ENCODE measurements at places on chromosomes 3 and 15.
A peak's percentile ranks its signal among the peaks of the same experiment; 100 is the strongest.

DNA sequence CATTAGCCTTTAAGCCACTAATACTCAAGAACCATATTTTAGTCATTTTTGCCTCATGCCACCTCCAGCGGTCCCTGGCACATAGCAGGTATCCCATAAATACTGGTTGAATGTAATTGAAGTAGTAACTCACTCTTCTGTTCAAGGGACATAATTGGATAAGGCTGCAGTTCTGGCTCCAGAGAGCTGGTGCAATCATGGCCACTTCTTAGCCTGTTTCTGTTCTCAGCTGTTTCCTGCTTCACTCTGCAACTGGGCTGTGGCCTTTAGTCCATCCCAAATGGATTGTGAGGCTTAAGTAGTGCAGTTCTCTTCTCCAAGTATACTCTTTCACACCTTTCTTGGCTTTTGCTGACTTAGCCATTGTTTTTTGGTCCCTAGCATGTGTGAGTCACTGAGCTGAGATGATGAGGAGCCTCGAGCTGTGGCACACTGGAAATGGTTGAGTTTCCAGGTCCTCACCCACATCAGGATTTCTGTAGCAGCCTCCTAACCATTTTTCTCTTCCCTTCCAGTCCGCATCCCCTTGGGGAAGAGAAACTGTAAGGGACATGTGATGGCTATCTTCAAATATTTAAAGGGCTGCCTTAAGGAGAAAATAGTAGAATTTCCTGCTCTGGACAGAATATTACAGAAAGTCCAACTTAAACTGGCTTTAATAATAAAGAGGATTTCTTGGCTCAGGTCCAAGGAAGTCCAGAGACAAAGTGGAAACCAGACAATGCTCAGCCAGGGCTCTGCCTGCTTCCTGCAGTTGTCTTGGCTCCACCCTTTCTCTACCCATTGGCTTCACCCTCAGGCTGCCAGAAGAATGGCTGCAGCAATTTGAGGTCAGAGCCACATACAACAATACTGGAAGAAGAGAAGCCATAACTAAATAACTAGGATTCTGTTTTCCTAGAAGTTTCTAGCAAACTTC, 305.4 kb upstream of the ROPN1 start:
- DNase-seq = peak; percentile 9

GRCh38 chr15:23567921-23568320, 2.4 kb downstream of the MKRN3 start:
- DNase-seq = peak; percentile 90

DNA sequence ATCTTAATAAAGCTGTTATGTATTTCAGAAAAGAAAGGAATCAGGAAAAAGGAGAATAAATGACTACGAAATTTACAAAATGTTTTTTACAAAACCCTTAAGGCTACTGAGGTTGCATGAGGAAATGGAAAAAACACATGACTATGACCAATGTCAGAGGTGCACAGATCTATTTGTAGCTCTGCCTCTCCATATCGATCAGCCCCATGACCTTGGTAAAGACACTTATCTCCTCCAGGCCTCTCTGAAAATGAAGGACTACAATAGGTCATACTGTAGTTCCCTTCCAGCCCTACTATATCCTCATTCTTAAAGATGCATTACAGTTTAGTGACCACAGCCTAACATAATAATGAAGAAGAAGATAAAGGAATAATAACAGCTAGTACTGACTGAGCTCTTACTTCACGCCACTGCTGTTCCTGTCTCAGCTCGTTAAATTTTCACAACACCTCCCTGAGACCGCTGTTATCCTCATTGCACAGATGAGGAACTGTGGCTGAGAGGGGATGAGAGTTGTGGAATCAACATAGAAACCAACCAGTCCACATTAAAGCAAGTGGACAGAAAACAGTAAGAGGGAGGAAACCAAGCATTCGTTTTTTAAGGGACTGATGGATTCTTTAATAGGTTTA, 163.2 kb downstream of the MAGI1 start:
- DNase-seq = peak; percentile 3

- DNase-seq = no peak
Observed at GRCh38 chr3:33746416-33747116, 28.5 kb upstream of the CLASP2 start.

- DNase-seq = no peak
Observed at GRCh38 chr3:152151216-152151876, 117.4 kb upstream of the MBNL1 start.

DNA sequence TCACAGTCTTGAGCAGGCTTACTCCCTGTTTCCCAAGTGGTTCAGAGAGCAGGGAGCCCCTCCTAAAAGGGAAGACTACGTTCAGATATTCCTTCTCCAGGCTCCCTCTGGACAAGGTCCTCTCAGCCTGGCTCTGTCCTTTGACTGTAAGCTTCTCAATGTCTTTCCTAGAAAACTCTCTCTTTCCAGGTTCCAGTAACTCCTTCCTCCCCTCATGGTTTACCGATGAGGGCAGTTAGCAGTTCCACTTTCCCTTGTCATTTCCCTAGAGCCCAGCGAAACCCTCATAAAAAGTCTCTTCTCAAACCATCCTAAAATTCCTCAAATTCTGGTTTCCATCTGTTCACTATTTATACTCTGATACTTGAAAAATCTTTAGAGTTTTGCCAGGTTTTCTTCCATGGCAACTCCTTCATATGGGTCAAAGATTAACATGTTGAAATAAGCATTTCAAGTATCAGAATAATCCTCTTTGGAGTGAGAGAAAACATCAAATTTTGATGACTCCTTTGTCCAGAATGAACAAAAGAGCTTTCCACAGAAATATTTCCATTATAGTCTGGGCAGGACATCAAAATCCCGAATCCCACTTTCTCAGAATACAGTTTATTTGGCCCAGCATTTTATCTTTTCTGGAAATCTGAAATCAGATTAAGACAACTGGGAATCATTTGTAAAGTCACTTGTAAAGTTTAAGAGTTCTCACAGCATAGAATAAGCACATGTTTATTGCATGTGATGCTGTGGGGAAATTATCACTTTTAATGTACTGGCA, 599.4 kb downstream of the UNC13C start:
- DNase-seq = no peak

DNA sequence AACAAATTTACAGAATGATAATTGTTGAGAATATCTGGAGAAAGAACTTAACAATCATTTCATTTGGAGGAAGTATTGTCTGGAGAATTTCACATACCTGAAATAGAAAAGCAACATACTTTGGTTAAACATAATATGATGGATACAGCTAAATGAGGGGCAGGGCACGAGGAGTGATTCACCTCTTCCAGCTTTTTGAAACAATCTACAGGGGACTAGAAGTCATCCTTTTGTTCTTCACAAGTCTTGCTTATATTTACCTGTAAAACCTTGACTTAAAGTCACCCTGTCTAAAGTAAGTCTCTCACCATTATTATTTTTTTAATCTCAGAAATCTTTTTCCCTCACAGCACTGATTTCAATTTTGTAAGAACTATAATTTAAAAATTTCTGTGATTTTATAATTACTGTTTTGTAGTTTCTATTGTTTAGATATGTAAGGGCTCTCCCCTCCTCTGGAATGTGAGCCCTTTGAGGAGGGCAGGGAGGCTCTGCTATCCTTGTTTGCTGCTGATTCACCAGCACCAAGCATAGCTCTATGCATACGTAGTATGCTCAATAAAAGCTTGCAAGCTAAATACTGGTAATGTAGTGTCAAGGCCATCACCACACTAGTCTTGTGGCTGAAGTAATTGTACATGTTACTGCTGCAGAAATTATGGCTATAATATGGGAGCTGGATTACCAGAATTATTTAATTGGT, 193.9 kb upstream of the THRB start:
- no peak for DNase-seq

DNA sequence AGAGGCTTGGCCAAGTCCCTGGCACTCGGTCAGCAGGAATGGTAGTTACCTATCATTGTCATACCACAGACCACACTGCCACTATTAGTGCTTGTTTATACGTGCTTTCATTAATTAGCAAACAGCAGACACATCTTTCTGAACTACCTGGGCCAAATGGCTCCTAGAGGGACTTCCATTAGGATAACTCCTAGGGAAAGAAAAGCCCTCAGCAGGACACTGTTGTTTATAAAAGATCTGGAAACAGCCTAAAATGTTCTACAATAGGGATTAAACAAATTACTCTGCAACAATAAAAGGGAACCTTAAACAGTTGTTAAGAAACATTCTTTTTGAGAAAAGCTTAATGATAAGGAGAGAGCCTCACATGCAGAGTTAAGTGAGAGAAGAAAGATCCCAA, 38.5 kb downstream of the ARHGEF3 start:
- DNase-seq = no peak

GRCh38 chr15:64096668-64097384, 1.0 kb downstream of the SNX1 start:
- DNase-seq = peak; percentile 70

DNA sequence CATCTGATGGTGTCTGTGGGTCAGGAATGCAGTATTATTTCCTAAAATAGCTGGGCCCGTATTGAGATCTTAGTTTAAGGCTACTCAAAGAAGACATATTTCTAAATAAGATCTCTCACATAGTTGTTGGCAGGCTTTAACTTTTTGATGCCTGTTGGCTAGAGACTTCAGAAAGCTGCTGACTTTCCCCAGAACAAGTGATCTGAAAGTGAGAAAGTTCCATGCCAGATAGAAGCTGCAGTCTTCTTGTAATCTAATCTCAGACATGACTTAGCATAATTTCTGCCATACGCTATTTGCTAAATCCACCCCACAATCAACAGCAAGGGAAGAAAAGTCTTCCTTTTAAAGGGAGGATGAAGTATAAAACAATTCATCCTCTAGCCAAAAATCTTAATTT, 867.1 kb downstream of the IGSF11 start:
- no peak for DNase-seq

GRCh38 chr3:21601178-21601577, 149.8 kb downstream of the ZNF385D start:
- no peak for DNase-seq

GRCh38 chr3:106379251-106379750, 510.5 kb upstream of the CBLB start:
- no peak for DNase-seq

- no peak for DNase-seq
Observed at GRCh38 chr15:22949074-22949547, 31.1 kb downstream of the CYFIP1 start.

GRCh38 chr3:67678665-67679064, 24.3 kb upstream of the SUCLG2 start:
- no peak for DNase-seq

DNA sequence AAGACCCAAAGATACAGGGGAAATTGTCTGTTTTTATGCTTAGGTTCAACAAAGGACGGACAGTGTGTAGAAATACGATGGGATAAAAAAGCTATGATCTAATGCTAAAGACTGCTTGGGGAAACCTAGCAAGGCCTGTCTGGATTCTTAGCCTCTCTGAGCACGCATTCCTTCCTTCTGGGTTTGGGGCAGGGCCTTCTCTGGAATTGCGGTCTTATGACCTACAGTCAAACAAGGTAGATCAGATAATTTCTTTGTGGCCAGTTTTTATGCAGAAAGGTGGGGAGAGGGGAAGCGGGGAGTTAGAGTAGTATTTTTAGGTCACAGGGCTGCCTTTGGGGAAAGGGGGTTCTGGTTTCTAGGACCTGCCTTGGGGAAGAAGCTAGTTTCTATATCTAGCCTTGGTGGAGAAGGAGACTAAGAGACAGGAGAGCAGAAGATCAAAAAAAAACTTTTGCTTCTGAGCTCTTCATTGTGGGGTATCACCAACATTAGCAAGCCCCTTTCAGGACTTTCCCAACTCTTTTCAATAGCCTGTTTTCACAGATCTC, 39.1 kb upstream of the LIPC start:
- DNase-seq = no peak

- DNase-seq = no peak
Observed at GRCh38 chr15:83954506-83954905, 281.1 kb upstream of the GOLGA6L4 start.

GRCh38 chr15:51218299-51218938, 120.0 kb downstream of the CYP19A1 start:
- no peak for DNase-seq

DNA sequence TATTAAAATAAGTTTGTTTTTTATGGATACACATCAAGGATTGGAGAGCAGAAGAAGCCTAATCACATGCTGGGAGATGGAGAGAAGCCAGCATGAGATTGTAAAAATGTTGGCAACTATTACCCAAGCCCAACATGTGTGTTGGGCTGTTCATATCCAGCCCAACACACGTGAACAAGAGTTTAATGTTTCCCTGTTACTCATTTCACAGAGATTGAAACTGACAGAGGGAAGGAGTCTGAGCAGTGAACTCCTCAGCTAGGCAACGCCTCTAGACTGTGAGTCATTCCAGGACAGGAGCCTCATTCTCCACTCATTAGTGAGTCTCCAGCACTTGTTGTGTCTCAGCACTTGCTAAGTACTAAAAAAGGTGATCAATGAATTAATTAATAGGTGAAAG, 43.2 kb upstream of the CMSS1 start:
- no peak for DNase-seq

- DNase-seq = peak; percentile 52
Observed at GRCh38 chr15:67240235-67241131, 14.0 kb downstream of the AAGAB start.

GRCh38 chr3:119937229-119937628, 155.3 kb downstream of the NR1I2 start:
- DNase-seq = no peak

All from NCI-H1417 (cell line).